Activated CD4-positive, alpha-beta T cell treated with anti-CD3 and anti-CD28 coated beads, Interleukin-2, Interleukin-4, amounts not matched to agents 100 ng/mL and 50 ng/mL, durations not matched to agents 16 hours and 8 hours (primary cell): ENCODE measurements at places on chromosomes 4 and X.

- no peak for DNase-seq
These were observed 91.9 kb downstream of the SEL1L3 start for GRCh38 chr4:25770847-25771246.

GRCh38 chr4:113276464-113277170 is 227.2 kb downstream of the ANK2 start:
- DNase-seq: no peak

DNA sequence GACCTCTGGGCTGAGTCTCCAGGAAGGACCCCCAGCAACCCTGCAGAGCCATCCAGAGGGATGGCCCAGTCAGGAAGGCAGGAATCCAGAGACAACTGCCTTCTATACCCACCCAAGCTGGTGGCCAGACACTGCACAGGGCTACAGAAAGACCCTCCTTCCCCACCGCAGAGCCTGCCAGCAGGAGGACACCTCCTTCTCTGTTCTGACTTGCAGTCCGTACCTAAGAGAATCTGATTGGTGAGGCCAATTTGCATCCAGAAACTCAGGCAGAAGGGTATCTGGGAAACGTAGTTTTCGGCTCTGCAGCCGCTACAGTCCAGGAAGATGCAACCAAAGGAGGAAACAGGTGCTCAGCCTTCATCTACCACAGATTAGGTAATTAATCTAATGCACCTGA is 155.4 kb upstream of the FRG1 start:
- no peak for DNase-seq

GRCh38 chr4:40933272-40934053 is 183.7 kb downstream of the NSUN7 start:
- no peak for DNase-seq

GRCh38 chr4:29541757-29542156 is 1178.4 kb upstream of the PCDH7 start:
- no peak for DNase-seq

DNA sequence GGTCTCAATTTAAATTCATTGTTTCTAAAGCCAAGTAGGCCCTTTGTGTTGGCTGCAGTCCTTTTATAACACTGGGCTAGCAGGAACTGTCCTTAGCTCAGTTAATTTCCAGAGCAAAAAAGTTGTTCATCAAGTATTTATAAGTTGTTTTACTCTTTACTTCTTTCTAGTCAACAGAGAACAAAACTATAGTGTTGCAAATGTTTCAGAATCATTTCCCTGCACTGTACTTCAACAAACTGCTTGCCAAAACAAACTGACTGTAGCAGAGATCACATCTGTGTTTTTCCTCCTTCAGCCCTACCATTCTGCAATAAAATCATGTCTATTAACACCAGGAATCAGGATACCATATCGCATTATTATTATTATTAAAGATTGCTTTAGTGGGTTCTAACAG is 168.5 kb upstream of the SH3RF1 start:
- no peak for DNase-seq

DNA sequence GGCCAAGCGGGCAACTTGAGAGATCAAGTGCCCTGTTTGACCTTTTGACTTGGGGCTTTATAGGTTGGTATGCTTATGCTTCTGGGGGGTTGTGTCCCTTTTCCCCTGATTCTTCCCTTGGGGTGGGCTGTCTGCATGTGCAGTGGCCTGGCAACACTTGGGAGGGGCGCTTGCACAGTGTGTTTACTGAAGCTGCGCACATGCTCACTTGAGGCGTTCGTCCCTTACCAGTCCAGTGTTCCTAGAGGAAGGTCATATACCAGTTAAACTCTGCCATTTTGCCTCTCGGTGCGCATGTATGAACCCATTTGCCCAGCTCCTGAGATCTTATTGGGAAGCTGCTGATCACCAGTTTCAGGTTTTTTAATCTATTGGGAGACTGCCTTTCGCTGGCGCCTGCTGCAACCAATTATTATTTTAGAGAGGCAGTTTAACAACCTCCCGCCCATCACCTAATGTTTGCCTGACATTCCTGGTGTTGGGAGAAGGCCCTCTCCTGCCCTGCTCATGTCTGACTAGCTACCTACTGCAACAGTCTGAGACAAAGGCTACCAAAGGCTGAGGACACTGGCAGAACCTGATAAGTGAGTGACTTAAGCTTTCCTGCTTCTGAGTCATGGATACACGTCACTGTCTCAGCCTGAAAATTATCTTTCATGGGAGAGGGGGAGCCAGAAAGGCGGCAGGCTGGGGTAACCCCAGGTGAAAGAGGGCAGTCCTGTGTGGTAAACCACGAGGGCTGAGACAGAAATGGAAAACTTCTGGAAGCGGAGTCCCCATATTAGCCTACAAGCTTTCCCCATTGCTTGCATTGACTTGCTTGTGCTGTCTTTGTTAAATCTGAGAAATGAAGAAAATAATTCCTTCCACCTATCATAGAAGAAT is 97.6 kb downstream of the CPE start:
- no peak for DNase-seq

DNA sequence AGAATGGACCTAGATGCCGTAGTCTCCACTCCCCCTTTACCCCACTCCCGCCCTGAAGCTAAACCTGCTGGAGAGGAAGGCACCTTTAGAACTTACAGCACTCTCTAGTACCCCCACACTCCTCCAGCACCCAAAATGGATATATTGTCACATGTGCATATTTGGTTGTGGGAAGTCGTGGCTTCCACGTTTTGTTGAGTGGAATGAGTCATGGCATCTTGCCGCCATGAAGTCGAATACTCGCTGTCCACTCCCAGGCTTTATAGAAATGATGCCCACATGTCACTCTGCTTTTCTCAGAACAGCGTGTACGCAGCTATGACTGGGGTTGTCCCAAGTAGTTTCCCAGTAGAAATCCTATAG is 545 bp downstream of the ABCE1 start:
- DNase-seq: peak; percentile 53

- no peak for DNase-seq
These were observed 24.0 kb downstream of the TECRL start for GRCh38 chr4:64385220-64385619.

GRCh38 chr4:169098532-169098931 is 88.5 kb upstream of the CBR4 start:
- DNase-seq: no peak

- DNase-seq: no peak
These were observed 91.1 kb upstream of the ATP8A1 start for GRCh38 chr4:42747971-42748370.

DNA sequence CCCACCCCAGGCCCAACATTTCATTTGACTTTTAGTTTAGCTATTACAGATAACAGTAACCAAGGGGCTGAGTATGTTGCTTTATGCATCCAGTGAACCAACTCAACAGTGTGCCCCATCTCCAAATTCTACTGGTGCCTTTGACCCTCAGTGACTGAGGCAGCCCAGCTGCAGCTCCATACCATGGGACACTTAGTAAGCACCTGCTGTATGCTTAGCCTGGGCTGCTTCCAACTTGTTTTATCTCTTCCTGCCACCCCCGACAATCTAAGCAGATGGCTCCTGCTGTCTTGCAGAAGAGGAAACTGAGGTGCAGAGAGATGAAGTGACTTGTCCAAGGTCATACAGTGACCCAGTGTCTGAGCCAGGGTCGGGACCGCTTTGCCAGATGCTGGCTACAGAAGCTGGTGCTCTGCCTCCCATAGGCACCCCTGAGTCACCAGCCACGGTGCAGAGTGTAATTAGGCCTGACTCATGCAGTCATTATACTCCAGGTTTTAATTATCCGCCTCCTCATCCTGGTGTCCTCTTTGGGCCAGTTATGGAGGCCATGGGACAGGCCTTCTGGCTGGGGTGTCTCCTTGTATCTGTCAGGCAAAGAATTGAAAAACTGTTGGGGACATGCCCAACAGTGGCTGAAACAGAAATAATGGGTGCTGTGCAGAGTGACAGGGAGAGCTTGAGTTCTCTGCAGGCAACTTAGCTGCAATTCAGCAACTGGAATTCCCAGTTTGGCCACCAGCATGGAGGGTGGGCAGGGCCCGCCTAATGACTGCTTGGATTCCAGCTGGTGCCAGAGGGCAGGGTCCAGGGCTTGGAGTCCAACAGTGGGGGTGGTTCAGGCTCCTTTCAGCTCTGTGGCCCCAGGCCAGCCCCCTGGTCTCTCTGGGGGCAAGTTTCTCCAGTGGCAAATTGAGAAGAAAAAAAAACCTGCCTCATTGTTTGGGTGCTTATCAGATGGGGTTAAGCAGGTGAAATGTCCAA is 8.2 kb upstream of the GPR78 start:
- no peak for DNase-seq

- no peak for DNase-seq
These were observed 908 bp downstream of the PCDH10 start for GRCh38 chr4:133149932-133150471.

DNA sequence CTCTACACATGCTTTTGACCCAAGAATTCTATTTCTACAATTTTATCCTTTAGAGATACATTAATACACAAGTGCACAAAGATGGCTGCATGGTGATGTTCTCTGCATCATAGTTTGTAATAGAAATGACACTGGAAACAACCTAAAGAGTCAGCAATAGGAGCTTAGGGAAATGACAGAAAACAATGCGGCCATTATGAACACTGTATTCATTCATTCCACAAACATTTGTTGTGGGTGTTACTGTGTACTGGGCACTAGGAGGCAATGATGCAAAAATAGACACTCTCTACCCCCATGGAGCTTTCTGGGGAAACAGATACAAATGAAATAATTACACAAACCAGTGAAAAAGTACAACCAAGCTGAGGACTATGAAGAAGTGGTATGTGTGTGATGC is 32.0 kb downstream of the IDS start:
- DNase-seq: no peak
